Right kidney (tissue), 9 donors: ENCODE measurements at places on chromosomes 2 and 18.

DNA sequence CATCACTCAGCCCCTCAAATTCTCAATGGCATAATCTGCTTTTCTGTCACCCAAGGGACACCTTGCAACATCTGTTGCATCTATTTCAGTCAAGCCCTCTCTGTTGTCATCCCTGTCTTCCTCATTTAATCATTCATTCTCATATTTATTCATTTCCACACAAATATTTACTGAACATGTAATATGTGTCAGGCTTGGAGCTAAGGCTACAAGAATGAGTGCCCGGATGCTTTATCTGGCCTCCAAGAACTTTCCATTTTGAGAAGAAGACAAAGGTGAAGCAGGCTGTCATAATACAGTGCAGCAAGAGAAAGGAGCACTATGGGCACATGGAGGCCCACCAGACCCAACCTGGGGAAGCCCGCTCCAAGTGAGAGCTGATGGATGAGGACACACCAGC, 15.6 kb downstream of the IL18RAP start:
- no peak for DNase-seq

DNA sequence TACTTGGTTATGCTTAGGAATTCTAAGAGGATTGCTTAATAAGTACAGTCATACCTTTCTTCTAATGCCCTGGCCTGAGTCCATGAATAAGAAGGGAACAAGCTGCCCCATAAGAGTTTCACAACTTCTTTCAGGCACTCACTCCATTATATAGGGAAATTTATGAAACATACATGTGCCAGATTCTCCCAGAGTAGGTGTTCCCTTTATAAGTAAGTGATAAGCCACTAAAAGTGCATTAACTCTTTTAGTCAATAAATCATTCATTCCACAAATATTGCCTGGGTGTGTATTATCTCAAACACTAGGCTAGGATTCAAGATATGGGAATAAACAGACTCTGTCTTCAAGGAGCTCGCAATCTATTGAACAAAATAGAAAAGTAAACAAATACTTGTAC, 84.5 kb upstream of the RBBP8 start:
- DNase-seq, result no peak

GRCh38 chr2:189306525-189306924, 127.0 kb upstream of the COL5A2 start:
- no peak for DNase-seq

DNA sequence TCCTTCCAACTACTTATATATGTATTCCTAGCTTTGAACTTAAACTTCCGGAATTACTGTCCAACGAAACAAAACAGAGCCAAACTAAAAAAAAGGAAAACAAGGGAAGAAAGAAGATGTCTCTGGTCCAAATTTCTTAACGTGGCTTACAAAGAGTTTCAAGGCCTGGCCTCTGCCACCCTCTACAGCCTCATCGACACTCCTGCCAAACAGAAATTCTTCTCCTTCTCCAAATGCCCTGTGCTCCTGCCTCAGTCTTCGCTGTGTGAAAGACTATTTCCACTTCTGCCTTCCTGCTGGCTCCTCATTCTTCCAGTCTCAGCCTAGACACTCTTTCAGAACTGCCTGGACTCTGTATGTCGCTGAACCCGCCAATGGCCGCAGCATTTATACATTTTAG, 249.2 kb downstream of the TXNL1 start:
- DNase-seq, result no peak

DNA sequence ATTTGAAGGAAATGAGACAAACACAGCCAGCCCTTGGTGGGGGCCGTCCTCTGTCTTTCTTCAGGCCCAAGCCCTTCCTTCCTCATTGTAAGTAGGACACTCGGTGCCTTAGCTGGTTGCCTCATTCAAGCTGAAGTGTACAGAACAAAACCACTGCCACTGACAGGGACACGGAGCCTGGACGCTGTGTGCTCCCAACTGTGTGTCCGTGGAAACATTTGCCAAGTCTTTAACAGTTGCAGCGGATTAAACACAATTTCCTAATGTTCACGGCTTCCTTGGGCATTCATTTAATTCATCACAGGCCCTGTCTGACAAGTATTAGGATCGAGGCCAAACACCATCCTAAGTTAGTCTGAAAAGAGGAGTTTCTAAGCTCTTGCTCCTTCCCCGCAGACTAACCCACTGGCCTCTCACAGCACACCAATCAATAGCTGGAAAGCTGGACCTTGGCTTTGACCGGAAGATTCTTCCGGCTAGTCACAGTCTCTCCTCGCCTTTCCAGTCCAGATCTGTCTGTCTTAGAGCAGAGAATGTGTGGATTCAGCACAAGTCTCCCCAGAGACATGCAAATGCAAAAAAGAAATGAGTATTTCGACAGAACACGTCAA, 68.7 kb upstream of the ACSL3 start:
- no peak for DNase-seq

- DNase-seq, result no peak
These were observed 17.2 kb downstream of the EPHA4 start for GRCh38 chr2:221554769-221555493.

GRCh38 chr2:33085646-33086045, 138.9 kb downstream of the LTBP1 start:
- DNase-seq, result no peak

GRCh38 chr2:34037157-34037556, 438.1 kb upstream of the FAM98A start:
- no peak for DNase-seq

DNA sequence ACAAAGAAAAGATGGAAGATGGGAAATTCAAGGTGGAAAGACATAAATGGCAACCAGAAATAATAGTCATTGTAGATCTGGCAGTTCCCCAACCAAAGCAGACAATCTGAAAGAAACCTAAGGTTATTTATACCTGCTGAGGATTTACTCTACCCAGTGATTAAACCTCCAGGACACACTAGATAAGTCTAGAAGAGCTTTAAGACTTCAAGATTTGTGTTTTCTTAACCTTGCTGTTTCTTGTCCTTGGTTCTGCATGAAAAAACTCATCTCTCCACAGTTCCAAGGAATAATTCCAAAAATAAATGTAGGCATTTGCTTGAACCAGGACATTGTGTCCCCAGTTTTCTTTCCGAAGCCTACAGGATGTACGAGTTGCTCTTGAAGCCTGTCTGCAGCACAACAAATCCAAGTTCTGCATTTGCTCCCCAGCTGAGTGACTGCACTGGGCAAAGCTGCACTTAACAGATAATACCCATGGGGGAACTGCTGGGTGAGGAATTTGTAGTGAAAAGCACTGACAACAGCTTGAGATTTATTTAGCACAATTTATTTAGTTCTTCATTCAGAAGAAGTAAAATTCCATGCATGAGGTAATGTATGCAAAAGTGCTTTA, 19.8 kb downstream of the DTNA start:
- no peak for DNase-seq

GRCh38 chr2:31998731-31999383, 12.0 kb downstream of the MEMO1 start:
- DNase-seq, result no peak

DNA sequence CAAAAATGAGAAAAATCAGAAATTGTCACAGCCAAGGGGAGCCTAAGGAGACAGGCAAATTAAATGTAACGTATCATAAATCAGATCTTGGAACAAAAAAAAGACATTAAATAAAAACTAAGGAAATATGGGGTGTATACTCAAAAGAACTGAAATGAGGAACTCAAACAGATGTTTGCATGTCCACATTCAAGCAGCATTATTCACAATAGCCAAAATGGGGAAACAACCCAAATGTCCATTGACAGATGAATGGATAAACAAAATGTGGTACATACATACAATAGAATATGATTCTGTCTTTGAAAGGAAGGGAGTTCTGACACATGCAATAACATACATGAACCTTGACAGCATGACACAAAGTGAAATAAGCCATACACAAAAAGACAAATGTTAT, 155.8 kb upstream of the KLF7 start:
- no peak for DNase-seq

- DNase-seq, result no peak
These were observed 53.4 kb downstream of the LIMS1 start for GRCh38 chr2:108587621-108588020.

DNA sequence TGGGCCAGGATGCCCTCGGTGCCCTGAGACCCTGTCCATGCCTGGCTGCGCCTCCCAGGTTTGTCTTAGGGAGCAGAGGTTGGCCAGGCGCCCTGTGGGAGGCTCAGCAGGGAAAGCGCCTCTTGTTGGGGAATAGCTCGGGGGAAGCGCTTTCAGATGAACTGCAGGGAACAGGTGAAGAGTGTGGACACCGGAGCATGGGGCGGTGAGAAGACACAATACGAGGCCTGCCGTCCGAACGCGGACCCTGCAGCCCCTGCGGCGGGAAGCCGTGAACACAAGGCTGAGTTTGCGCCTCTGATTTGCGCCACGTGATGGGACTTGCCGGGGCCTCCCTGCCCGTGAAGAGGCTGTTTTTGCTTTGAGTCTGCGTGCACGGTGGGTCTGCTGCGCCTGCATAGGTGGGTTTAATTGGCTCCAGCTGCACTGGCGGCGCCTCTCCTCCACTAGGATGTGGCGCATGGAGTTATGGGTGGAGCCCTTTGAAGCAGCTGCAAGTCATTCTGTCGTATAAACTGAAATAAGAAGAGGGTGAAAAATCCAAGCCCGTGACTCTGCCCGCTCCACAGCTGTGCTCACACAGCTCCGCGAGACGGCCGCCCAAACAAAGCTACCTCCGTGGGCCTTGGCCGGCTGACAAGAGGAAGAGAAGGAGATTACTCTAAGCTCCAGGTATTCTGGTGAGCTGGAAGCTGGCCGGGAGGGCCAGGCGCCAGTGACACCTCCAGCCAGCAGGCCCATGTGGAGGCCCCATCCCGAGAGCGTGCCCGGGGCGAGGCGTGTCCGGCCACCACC, 103.5 kb upstream of the CTDP1 start:
- DNase-seq, result peak; percentile 56

DNA sequence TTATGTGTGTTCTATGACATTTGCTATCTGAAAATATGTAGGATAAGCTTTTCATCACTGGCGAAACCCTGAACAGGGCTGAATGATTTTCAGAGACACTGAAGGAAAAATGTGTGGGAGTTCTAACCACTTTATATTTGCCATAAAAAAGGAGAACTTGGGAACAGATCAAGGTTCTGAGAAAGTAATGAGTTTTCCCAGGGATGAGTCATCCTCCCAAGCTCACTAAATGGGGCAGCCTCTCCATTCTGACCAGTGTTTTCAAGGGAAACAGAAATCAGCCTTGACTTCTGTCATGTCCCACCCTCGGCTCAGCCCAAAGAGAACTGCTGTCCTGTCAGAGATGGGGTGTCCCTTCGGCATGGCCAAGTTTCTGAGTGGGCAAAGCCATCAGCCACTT, 2109.8 kb upstream of the CELF4 start:
- no peak for DNase-seq

- peak; percentile 15 for DNase-seq
These were observed 858 bp downstream of the POLR1B start for GRCh38 chr2:112542984-112543661.

DNA sequence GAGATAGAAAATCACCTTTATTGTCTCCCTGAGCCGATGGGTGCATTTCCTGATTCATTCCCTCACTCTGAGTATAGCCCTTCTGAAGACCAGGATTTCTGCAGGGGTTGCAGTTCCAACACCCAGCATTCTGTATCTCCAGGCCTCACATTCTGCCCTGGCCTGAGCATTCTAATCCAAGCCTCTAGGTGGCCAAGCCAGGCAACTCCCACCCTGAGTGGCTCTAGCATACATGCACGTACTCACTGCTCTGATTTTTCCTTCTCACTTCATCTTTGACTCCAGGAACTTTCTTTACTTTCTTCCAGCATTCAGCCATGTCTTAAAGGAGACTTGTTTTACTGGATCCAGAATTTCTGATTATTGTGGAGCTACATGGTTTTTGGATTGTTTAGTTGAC, 100.7 kb upstream of the STK39 start:
- peak; percentile 10 for DNase-seq

GRCh38 chr2:28430788-28431418, 38.2 kb downstream of the FOSL2 start:
- DNase-seq, result no peak

DNA sequence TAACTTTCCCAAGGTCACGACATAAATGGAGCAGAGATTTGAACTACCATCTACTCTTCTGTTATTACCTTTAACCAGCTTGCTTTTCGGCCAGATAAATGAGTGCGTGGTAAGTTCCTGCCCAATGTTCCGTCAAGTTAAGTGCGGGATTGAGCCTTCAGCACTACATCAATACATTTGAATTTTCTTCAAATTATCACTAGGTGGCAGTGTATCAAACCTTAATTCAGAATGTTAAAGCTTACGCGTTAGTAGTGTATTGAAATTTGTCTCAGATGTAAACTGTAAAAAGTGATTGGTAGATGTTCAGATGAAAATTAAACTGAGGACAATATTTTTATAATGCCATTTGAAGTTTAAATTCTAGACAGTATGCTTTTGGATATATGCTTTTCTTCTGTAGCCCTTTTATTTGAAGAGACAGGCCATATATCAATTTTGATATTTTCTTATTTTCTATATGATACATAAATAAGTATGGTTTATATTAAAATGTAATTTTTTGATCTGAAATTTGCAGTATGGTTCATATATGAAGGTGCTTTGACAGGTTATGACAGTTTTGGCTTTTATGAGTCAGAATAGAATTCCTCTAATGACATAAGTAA, 681.3 kb downstream of the ADCYAP1 start:
- peak; percentile 3 for DNase-seq

- no peak for DNase-seq
These were observed 13.7 kb downstream of the RUFY4 start for GRCh38 chr2:218082586-218083351.

DNA sequence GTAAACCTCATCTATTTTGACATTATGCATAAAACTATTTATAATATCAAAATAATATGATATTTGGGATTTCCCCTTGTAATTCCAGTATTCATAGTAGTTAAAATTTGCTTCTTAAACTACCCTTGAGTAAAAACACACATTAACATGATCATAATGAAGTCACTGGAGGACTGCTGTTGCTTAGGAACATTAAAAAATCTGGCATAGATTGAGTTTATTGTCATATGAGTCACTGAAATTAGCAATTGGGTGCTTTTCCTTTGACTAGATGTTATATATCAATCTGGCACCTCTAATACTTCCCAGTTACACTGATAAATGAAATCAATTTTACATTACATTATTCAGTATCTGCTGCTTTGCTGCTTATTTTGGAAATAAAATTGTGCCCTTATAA, 57.0 kb upstream of the ZC3H15 start:
- DNase-seq, result no peak

- DNase-seq, result peak; percentile 64
These were observed 18.8 kb upstream of the SOX11 start for GRCh38 chr2:5673145-5674025.

- no peak for DNase-seq
These were observed 183.4 kb upstream of the CDH7 start for GRCh38 chr18:65567372-65567771.

DNA sequence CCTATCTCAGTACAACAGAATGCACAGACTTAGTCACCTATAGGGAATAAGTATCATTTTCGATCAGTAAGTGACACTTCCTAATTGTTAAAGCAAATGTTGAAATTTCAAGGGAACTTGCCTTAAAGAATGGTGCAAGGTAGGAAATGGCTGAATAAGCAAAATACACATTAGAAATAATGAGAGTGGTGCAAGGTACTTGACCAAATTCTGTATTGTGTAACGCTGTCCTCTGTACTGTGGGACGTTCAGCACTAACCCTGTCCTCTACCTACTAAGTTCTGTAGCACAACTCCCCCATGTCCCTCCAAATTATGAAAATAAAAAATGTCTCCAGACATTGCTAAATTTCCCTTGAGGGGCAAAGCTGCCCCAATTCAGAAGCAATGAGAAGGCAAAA, 19.4 kb downstream of the MMADHC start:
- DNase-seq, result no peak
